ENCODE measurements at places on chromosomes 6 and 20.

DNA sequence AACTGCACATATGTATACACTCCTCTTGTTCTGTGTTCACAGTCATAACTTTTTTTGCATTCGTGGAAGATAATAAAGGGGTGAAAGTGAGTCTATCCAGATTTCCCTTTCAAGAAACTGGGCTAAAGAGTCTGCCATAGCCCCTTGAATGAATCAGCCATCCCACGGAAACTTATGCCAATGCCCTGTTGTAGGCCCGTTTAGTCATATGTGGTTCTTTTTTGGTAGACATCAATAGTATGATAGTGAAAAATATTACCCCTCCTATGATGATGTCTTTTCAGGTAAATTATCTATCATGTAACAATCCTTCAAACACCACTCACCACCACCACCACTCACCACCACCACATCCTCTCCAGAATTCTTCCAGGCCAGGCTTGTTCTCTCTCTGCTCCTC lies 99.9 kb upstream of the MYLIP start:
- DNase-seq: no peak

- peak; percentile 84 for DNase-seq
Measured at GRCh38 chr6:35948725-35949124, 27.8 kb upstream of the SRPK1 start.

GRCh38 chr20:9945408-9945807 lies 89.4 kb upstream of the ANKEF1 start:
- peak; percentile 13 for DNase-seq

- DNase-seq: no peak
Measured at GRCh38 chr6:134605034-134605433, 287.1 kb upstream of the SGK1 start.
